Hypothalamus (tissue), 51 donors: ENCODE measurements at places on chromosomes 6 and 20.

DNA sequence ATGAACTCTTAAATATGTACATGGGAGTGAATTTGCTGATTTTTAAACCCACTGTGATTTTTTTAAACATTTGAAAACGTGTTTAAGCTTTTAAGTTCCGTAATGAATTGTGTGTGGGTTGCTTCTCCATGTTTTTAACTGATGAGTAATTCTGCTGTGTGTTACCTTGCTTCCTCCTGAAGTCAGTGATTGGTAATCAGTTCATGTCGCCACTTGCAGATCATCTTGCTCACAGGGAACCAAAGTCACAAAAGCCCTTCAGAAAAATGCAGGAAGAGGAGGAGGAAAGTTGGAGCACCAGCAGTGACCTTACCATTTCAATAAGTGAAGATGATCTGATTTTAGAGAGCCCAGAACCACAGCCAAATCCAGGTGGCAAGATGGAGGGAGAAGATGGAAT lies 36.7 kb downstream of the KIZ start:
- no peak for DNase-seq

GRCh38 chr20:22949331-22950109 lies 85.6 kb upstream of the SSTR4 start:
- DNase-seq, result no peak

DNA sequence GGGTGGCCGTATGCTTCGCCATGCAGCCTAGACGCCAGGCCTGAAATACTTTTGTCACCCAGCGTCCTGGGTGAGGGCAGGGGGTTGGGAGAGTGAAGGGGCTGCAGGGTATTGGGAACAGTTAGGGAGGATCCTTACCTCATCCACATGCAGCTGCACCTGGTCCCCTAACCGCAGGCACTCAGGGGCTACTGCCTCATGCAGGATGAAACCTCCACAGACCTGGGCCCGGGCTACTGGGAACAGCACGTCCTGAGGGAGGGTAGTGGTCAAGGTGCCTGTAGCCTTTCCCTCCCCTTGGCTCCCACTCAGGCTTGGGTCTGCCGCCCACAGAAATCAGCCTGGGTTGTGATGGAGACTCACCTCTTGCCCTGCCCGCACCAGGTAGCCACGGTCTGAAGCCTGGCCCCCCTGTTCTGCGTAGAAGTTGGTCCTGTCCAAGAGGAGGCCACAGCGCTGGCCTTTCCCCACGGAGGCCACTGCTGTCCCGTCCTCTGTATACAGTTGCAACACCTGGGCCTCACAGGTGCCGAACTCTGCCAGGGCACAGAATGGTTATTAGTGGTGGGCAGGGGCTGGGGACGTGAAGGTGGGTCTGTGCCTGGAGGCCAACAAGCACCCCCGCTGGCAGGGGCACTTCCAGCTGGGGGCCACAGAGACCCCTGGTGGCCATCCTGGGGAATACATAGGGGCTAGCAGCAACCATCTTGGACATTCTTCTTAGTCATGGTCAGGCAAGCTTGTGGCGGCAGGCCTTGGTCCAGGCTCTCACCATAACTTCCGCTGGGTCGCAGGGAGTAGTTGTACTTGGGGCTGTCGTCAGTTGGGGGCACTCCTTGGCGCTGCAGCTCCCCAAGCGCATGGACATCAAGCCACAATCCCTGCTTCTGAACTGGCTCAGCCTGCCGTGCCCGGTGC lies 8.6 kb downstream of the AARS2 start:
- DNase-seq, result no peak

GRCh38 chr20:32155017-32155981 lies 45.8 kb downstream of the TM9SF4 start:
- DNase-seq, result peak; percentile 25

DNA sequence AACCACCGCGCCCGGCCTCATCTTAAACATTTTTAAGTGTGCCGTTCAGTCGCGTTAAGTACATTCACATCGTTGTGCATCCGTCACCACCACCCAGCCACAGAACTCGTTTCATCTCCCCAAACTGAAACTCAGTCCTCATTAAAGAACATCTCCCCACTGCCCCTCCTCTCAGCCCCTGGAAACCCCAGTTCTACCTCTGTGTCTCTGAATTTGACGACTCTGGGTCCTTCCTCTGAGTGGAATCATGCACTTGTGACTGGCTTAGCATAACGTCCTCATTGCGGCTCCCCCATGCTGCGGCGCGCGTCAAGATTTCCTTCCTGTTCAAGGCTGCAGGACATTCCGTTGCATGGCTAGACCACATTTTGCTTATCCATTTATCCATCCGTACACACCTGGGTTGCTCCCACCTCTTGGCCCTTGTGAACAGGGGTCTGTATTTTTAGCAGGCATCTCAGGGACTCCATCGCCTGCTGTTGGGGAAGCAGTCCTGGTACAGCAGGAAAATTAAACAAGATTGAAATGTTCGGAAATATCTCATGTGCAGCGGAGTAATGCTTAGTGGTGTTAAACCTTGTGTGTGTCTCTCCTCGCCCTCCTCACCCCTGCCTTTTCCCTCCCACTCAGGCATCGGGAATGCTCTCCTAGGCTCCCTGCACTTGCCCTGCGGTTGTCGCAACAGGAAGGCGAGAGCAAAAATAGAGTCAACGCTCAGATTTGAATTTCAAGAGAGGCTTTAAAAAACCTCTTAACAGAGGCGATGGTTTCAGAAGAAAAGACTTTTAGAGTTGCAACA lies 127.9 kb downstream of the PXDC1 start:
- DNase-seq, result no peak

GRCh38 chr6:121880831-121881230 lies 445.4 kb downstream of the GJA1 start:
- DNase-seq, result no peak

GRCh38 chr6:27422651-27423332 lies 34.2 kb downstream of the ZNF391 start:
- DNase-seq, result peak; percentile 8

DNA sequence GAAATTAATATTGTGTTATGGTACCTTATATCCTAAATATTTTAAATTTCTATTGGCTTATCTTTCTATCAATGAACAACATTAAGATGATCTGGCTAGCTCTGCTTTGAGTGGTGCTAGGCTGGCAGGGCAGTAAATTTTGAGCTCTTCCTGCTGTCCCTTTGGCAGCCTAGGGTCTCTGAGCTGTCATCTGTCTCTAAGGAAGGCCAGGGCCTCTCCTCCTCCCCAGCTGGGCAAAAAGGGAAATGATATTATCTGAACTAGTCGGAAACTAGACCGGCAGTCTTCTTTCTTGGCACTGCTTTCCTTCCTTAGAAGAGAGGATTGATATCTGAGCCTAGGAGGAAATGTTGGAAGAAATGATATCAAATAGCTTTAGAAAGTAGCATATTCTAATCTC lies 176.7 kb upstream of the BTBD3 start:
- no peak for DNase-seq

- DNase-seq, result no peak
These were observed 140.7 kb upstream of the STXBP5 start for GRCh38 chr6:147063469-147064031.
